ENCODE measurements at places on chromosomes 1 and 21.
A peak's percentile ranks its signal among the peaks of the same experiment; 100 is the strongest.

- peak; percentile 19 for DNase-seq
Observed at GRCh38 chr1:67831850-67832513, 1.3 kb downstream of the GNG12 start.

DNA sequence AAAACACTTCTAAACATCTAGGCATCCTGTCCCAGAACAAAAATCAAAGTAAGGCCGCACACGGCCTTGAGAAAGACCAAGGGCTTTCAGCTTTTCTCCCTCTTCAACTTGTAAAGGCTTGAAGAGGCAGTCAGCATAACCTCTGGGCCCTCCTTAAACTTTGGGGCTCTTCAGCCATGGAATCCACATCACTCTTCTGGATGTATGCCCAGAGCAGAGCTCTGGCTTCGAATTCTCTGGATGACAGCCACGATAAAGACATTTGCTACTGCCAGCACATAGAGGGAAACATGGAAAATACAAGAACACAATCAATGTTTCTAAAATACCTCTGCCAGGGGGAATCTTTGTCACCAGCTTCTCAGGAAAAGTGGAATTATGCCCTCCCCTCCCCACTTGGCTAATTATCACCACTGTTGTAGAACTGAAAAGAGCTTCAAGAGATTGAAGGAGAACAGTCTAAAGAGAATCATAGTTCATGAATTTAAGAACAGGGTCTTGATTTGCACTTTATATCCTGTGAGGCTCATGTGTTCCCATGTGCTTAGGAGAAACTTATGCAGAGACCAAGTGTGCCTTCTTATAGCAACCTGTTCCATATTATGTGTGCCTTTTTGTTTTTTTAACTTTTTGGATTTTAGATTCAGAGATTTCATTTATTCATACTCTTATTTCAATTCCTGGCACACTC, 39.0 kb upstream of the DPT start:
- DNase-seq, result peak; percentile 55

GRCh38 chr1:200252531-200252930, 157.3 kb downstream of the ZNF281 start:
- no peak for DNase-seq

GRCh38 chr1:58921751-58922150, 137.9 kb upstream of the JUN start:
- no peak for DNase-seq

DNA sequence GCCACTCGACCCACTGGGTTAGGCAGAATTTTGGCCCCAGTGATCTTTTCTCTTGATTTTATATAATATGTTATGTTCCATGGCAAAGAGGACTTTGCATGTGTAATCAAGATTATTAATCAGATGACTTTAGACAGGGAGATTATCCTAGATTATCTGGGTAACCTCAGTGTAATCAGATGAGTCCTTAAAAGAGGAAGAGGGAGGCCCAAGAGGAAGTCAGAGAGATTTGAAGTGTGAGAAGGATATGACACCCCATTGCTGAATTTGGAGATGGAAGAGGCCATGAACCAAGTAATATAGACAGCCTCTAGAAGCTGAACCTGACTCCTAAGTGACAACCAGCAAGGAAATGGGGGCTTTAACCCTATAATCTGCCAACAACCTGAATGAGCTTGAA, 117.1 kb upstream of the CSF3R start:
- DNase-seq, result no peak
